ENCODE measurements at places on chromosomes 1 and 21.

- no peak for DNase-seq
These were observed 83.0 kb downstream of the KIRREL1 start for GRCh38 chr1:158076441-158076840.

DNA sequence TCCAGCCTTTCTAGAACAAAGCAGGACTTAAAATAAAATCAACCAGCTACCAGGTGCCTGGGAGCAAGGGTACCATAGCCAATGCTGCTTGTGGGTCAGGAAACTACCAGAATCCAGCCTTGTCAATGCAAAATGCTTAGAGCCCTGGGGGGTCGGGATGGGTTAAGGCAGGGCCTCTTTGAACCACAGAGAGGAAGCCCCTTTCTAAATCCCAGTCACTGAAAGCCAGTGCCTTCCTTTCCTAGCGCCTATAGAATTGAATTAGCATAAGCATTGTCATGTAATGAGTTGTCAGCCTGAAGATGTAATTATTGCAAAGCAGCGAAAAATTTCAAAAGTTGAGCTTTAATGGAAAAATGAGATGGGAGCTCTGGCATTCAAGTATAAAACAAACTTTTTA lies 176.6 kb upstream of the DAB1 start:
- DNase-seq = no peak

DNA sequence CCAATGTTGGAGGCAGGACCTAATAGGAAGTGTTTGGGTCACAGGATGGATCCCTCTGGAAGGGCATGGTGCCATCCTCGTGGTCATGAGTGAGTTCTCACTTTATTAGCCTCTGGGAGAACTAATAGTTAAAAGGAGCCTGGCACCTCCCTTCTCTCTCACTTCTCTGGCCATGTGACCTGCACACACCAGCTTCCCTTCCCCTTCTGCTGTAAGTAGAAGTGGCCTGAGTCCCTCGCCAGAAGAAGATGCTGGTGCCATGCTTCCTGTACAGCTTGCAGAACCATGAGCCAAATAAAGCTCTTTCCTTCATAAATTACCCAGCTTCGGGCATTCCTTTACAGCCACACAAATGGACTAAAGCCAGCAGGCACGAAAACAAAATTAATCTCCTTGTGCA lies 23.6 kb downstream of the ACOT7 start:
- DNase-seq = no peak

DNA sequence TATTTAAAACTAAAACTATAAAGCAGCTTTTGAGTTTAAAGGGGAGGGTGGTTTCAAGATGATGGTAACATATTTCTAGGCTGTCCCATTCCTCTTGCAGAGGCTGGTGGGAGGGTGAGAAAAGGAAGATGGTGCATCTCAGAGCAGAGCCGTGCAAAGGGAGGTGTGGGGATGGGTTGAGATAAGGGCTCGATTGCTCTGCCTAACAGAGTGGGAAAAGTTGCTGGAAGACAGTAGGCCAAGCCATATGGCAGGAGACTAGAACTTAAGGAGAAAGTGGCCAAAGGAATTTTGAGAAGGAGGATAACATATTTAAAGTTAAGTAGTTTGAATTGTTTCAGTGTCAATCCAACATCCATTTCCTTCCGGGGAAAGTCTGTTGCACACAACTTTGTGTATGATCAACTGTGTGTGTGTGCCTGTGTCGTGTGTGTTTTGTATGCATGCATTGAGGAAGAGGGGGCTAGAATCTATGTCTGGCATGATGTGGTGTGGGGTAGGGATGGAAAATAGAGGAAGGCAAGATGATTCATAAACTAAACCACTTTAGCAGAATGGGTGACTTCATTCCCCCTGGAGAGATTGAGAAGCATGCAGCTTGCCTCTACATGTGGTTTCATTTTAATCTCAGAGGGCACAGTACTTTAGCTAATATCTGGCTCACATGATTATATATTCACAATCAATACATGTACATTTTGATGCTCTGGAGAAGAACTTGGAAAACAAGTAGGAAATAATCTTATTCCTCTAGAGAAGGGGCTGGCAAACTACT lies 145.0 kb upstream of the DNAH14 start:
- DNase-seq = no peak

DNA sequence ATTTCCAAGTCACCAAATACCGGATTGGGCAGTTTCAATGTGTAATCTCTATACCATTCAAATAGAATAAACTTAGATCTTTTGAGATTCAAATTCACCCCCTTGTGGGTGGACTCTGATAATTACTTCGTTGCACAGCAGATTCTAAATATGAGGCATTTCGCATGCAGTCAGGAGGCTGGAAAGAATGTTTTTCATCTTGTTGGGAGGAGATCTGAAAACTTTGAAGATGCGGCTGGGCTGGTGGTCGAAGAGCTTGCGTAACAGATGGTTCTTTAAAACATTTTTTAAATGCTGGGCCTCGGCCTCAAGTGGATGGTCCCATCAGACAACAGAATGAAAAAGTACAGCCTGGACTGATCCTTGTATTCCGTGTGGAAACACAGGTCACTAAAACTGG lies 10.4 kb downstream of the NR5A2 start:
- DNase-seq = no peak

DNA sequence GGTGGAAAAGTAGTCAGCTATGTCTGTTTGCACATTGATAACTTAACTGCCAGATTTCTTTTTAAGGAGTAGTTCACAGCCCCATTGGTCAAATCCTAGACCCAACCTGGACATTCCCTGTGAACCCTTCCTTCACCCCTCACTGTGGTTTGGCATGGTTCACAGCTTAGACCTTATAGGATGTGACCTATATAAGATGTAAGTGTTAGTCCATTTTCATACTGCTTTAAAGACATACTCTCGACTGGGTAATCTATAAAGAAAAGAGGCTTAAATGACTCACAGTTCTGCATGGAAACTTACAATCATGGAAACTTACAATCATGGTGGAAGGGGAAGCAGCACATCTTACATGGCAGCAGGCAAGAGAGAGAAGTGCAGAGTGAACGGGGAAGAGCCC lies 1066.2 kb downstream of the TTLL7 start:
- DNase-seq = no peak

- no peak for DNase-seq
These were observed 74.1 kb upstream of the PLXNA2 start for GRCh38 chr1:208318150-208318734.

- no peak for DNase-seq
These were observed 519.9 kb upstream of the USP24 start for GRCh38 chr1:55735106-55735505.

DNA sequence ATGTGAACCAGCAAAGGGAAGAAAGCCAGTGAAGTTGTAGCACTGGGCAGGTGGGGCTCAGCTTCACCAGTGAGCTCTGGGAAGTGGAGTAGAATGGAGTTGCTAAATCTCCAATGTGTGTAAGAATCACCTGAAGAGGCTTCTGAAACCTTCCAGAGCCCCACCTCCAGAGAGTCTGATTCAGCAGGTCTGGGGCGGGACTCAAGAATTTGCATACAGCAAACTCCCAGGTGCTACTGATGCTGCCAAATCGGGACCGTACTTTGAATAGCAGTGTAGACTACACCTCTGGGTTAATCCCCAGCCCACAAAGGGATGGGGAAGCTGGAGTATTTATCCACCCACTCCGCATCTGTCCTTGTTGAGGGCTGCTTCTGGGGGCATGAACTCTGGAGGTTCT lies 154.3 kb downstream of the IGSF21 start:
- no peak for DNase-seq

DNA sequence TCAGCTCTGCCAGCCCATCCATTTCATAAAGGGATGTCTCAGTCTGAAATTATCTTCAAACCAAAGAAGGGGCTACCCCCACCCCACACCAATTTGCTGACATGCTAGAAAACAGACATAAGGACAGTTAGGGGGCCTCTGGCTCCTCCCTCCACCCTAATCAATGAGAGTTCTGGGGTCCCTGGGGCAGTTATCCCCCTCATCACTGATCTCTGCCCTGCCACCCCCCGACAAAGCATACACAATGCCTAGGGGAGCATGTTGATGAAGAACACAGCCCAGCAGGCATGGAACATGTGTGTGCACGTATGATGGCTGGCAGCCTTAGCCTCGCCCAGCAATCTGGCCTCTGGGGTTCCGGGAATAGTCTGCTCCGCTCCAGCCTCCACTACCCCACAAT lies 58.9 kb downstream of the RHBG start:
- DNase-seq = no peak
